CD4-positive, alpha-beta T cell treated with Interferon alpha-2 for 1 hour (primary cell): ENCODE measurements at places on chromosomes 5 and 9.

DNA sequence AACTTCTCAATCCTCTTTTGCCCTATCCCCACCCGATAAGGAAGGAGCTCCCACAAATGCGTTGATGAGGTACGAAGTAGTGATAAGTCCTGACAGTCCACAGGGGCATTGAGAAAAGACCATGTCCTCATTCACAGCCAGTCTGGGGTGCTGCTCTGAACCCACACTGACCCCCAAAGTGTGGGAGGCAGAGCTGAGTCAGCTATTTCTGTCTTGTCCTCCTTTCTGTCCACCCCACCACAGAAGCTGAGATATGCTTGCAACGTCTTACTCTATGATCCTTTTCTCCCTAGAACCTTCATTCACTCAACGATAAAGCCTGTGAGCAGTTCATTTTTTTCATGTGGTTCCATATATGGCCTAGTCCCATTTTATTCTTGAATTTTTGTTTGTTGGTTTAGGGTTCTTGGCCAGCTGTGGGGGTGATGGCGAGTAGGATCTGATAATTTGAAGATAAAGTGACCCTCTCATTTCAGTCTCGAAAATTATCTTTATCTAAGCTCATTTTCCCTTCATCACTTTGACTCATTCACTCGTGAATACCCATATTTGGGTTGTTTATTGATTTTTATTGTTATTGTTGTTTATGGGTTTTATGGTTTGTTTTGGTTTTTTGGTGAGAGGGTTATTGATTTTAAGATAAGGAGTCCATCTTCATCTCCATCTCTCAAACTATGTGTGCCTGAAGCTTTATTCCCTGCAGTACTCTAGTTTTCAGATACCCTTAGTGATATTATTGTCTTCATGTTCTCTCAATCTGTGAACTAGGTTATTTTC is 58.5 kb upstream of the ZNF366 start:
- no peak for DNase-seq

- DNase-seq = no peak
Observed at GRCh38 chr5:67015541-67016191, 180.9 kb downstream of the CD180 start.

- DNase-seq = peak; percentile 11
Observed at GRCh38 chr9:126773004-126773607, 31.7 kb upstream of the ZBTB43 start.

- no peak for DNase-seq
Observed at GRCh38 chr9:96818533-96818932, 35.8 kb downstream of the ZNF782 start.

DNA sequence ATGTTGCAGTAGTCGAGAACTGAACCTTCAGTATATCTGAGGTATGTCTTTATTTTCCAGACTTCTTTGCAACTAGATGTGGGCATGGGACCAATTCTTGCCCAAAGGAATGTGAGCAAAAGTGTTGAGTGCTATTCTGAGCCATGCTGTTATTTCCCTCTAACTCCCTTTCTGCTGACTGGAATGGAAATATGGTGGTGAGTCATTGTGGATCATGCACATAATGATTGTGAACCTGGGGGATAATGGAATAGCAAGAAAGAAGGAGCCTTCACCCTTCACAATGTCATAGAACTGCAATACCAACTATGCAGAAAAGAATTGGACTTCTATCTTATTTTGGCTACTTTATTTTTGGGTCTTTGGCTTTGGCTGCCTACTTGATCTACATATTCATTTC is 10.3 kb upstream of the DOCK2 start:
- no peak for DNase-seq

- no peak for DNase-seq
Observed at GRCh38 chr9:123321616-123322272, 34.3 kb upstream of the CRB2 start.

DNA sequence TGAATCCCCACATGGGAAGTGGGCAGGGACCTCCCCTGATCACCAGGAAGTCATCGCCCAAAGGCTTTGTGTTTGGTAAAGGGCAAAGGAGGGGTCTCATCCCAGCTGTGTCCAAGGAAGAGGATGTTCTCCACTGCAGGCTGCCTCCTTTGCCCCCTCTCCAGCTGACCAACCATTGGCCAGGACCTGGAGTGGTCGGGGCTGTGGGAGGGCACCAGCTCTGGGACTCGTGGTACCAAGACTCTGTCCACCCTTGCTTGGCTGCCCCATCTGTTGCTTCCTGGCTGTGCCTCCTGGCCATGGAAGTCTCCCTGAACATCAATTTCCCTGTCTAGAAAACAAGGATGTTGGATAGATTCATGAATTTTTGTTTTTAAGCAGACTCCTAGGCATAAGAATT is 34.1 kb downstream of the COL15A1 start:
- no peak for DNase-seq

GRCh38 chr9:131739133-131739958 is 530 bp downstream of the RAPGEF1 start:
- DNase-seq = peak; percentile 56

DNA sequence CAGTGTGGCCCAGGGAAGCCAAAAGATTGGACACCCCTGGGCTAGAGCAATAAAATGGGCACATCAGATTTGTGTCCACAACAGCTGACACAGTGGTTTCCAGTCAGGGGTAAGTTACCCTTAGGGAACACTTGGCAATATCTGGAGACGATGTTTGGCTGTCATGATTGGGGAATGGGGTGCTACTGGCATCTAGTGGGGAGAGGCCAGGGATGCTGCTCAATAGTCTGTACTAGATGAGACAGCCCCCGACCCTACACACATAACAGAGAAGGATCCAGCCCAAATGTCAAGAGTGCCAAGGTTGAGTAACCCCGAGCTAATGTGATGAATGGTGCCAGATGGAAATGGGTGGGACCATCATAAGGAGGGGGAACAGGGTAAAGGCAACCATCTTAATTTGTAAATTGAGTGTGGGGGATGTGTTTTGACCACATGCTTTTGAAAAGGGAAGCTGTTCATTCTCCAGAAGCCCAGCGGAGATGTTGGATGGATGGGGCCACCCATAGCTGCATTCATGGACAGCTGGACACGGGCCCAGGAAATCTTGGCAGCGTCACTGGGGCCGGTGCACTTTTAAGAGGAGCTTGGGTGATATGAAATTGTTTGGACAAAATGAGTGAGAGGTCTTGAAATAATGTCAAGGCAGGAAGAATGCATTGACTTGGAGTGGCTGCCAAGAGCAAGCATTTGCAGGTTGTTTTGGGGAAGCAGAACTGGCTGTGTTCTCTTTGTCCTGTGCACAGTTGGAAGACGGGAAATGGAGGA is 33.4 kb downstream of the SYK start:
- no peak for DNase-seq

- peak; percentile 27 for DNase-seq
Observed at GRCh38 chr9:33921967-33922895, 105.3 kb downstream of the UBE2R2 start.

GRCh38 chr5:11247224-11247623 is 486.2 kb upstream of the DAP start:
- no peak for DNase-seq

DNA sequence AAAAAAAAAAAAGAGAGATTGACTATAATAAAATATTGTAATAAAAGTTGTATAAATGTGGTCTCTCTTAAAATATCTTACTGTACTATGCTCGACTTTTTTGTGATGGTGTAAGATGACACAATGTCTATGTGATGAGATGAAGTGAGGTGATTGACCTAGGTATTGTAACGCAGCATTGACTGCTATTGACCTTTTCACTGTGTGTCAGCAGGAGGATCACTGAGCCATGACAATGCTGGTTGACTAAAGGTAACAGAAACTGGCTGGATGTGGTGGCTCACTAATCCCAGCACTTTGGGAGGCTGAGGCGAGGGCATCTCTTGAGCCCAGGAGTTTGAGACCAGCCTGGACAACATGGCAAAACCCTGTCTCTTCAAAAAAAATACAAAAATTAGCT is 78.6 kb upstream of the MYO10 start:
- DNase-seq = no peak

- no peak for DNase-seq
Observed at GRCh38 chr9:85258823-85259370, 482.9 kb downstream of the AGTPBP1 start.

DNA sequence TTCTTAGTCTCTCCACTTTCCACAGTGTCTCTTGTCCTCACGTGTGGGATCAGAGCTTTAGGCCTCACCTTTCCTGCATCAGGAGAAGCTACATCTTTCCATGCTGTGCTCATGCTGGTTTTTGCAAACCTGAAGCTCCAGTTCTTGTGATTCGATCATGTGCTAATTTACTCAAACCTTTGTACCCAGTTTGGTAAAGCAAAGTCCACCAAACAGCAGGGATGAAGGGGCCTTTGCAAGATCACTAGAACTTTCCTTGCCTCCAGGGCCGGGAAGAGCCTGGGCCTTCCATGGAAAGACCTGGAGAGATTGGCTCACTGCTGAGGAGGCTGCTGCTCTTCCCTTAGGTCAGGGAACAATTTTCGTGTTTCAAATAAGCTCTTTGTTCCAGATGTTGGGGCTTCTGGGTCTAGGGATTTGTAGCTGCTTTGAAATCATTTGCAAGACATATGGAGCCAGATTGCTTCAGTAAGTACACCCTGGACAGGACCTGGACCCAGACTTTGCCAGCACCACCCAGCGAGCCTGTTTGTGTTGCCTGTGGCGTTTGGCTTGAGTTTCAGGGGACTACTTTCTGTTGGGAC is 18.7 kb upstream of the SPATA31E1 start:
- DNase-seq = no peak

GRCh38 chr5:82274343-82275211 is 3.6 kb downstream of the RPS23 start:
- no peak for DNase-seq

DNA sequence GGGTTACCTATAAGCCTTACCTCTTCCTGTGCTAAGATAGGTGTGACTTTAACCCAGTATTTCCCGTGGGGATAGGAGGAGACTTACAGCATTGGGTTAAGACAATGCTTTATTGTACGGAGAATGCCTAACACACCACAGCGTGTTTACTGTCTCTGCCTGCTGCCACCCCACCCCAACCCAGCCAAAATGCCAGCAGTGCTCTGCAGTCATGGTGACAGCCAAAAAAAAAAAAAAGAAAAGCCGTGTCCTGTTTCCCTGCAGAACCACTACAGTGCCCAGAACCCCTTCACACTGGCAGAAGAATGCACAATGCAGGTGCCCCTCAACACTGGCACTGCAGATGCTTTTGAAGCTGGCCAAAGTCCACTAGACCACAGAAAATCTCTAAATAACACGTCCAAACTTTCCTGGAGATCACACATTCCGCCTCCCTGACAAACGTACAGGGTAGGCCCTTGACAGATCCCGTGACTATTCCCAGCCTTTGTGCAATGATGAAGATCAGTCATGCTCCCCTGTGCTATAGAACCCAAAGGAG is 102.2 kb downstream of the SERINC5 start:
- peak; percentile 15 for DNase-seq

GRCh38 chr9:113566016-113566711 is 102.6 kb downstream of the RGS3 start:
- DNase-seq = no peak

- no peak for DNase-seq
Observed at GRCh38 chr9:84393266-84393950, 52.9 kb upstream of the SLC28A3 start.

DNA sequence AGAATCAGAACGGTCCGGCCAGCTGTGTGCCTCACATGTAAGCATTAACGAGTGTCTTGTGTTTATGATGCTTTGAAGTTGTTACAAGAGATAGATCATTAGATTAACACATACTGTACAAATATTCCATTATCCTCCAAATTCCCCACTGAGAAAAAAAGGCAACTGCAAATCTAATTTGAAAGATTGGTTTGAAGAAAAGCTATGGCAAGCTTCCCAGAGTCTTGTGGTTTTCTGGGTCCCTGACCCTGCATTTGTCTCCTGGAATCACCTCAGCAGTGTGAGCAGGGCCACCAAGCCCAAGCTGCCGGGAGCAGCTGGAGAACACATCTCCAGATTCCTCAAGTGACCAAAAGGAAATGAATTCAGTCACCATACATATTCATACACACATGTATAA is 36.9 kb upstream of the ADAMTS16 start:
- no peak for DNase-seq

DNA sequence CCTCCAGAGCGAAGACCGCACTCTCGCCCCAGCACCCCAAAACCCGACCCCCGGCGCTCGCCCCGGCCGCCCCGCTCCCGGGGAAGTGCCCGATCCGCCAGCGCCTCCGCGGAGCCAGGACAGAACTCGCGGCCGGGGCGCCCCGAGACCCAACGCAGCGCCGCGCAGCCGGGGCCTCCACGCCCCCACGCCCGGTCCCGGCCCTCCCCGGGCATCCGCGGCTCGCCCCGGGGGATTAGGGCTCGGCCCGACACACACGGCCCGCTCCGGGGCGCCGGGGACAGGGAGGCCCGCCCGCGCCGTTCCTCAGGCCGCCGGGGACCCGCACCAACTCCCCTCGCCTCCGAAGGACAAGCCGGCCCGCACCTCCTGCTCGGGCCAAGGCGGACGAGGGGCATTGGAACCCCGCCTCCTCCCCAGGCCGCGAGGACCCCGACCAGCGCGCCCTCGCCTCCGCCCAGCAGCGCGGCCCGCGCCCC is 544 bp downstream of the FNBP1 start:
- no peak for DNase-seq
